Hematopoietic multipotent progenitor cell treated with erythropoietin and hydrocortisone succinate and interleukin-3 and kit ligand, for 4 days (in vitro differentiated cells): ENCODE measurements at places on chromosomes 16 and 17.

- no peak for DNase-seq
These were observed 15.7 kb upstream of the RPL38 start for GRCh38 chr17:74187761-74188160.

DNA sequence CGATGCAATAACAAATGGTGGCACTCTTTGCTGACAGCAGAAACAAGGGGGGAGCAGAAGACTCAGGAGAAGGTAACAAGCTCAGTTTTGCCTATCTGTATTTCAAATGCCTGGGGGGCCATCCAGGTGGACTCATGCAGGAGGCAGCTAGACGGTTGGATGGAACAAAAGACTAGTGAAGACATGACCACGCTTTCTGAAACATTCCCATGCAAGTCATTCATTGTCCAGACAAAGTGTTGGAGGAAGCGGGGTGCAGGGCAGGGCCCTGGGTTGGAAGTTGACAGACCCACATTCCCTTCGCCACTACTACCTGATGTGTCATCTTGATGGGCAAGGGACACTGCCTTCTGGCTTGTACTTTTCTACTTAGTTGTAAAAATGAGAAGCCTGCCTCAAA is 29.8 kb upstream of the CRYBA1 start:
- DNase-seq = no peak

- no peak for DNase-seq
These were observed 285.8 kb upstream of the DYNLRB2 start for GRCh38 chr16:80254970-80255369.

DNA sequence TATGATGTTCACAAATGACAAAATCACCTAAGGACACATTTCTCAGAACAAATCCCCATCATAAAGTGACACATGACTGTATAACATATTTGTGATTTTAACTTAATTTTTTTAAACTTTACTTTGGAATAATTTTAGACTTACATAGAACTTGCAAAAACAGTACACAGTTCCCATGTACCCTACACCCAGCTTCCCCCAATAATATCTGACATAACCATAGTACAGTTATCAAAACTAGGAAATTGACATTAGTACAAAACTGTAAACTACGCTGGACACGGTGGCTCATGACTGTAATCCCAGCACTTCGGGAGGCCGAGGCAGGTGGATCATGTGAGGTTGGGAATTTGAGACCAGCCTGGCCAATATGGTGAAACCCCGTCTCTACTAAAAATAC is 24.8 kb downstream of the CDC27 start:
- DNase-seq = no peak

DNA sequence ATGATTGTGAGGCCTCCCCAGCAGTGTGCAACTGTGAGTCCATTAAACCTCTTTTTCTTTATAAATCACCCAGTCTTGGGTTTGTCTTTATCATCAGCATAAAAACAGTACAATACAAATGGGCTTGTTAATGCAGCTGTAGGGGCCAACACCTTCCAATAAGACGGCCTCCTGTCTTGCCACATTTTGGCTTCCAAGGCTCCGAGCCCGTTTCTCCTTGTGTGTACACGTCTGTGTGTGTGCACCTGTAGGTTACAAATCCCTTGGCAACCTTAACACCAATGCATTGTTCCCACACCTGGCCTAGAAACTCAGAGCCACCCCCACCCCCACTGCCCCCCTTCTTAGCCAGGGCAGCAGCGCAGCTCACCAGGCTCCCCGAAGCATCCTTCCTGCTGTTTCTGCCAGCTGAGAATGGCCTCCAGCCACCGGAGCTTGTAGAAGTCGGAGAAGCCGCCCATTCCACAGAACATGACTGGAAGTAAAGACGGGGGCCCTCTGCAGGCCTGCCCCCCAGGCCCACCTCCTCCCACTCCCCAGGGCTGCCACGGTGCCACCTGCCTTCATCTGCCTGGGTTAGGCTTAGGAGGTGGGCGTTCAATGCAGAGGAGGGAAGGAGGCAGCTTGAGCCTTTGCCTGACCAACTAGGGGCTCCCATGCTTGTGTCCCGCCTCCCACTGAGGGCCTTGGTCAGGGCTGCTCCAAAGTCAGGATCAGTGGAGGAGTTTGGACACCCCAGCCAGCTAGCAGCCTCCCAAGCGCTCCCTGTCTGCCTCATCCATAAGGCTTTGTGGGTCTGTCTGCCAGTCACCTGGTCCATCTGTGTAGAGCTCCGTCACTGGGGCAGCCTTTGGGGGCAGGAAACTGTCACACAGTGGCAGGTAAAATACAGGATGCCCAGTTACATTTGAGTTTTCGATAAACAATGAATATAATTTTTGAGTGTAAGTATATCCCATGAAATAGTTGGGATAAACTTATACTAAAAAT is 10.6 kb downstream of the C16orf89 start:
- DNase-seq = no peak

DNA sequence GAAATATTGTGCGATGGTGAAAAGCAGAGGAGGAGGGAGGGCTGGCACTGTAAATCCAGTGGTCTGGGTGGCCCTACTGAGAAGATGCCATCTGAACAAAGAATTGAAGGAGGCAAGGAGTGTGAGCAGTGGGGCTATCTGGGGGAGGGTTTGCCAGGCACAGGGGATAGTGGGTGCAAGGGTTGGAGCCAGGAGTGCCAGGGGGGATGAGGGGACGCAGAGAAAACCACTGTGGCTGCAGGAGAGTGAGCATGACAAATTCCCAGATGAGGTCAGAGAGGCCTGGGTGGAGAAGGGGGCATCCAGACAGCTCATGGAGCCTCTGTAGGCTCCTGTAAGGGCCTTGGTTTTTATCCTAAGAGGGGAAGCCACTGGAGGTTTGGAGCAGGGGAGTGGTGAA is 4.8 kb downstream of the XYLT2 start:
- no peak for DNase-seq

DNA sequence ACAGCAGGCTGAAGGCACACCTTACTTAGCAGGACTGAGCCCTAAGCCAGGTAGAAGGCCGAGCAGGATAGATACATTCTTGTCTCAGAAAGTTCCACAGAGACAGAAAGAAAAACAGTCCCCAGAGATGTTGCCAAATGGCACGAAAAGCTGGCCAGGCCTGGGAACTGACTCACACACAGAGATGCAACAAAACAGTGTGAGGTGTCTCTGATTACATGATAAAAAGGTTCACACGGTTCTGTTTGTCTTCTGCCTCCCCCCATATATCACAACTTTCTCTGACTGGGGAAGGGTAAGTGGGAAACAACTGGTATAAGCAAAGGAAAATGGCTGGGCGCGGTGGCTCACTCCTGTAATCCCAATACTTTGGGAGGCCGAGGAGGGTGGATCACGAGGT is 1.7 kb downstream of the WBP2 start:
- DNase-seq = no peak
